ENCODE measurements at places on chromosomes 7 and 10.

- peak; percentile 90 for DNase-seq
Observed at GRCh38 chr10:30828680-30829079, 199.1 kb upstream of the LYZL2 start.

DNA sequence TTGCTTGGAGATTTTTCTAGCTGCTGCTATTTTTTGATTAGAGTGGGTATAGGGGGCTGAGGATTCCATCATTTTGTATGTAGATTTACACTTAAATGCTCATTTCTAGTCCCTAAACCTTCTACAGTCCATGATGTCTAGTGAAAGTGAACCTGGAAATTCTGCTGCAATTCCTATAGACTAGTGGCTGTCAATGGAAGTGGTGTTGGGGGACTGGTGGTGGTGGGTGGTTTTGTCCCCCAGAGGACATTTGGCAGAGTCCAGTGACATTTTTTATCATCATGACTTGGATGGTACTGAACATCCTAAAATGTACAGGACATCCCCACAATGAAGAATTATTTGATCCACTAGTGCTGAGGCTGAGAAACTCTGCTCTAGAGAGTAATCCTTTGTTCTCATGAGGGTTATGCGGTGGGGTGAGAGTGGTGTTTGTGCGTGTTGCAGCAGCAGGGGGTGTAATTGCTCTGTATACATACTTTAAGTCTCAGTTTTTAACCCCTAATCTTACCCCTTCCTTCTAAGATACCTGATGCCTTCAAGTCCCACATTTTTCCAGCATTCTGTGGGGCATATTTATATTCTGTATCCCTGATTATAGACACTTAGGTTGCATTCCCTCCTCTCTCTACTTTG, 35.0 kb downstream of the KIF11 start:
- DNase-seq: peak; percentile 33

GRCh38 chr7:105778956-105779355, 97.4 kb downstream of the ATXN7L1 start:
- no peak for DNase-seq

- no peak for DNase-seq
Observed at GRCh38 chr7:144529269-144529926, 125.9 kb upstream of the NOBOX start.

GRCh38 chr10:57867241-57867640, 400.5 kb downstream of the IPMK start:
- peak; percentile 33 for DNase-seq

DNA sequence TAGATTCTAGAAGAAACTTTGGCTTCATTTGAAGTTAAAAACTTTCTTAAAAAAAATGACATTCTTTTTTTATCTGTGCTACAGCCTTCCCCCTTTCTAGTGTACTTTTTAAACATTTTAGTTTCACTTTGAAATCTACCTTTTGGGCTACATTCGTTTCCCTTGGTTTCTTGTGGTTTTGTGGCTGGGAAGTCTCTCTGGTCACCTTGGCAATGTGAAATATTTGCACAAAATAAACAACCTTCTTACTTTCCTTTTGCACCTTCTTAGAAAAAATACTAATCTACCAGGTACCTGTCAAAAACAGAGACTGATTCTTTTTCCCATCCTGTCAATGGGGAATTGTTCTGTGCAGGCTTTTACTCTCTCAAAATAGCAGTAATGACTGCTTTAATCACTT, 350.2 kb downstream of the GATA3 start:
- DNase-seq: no peak

DNA sequence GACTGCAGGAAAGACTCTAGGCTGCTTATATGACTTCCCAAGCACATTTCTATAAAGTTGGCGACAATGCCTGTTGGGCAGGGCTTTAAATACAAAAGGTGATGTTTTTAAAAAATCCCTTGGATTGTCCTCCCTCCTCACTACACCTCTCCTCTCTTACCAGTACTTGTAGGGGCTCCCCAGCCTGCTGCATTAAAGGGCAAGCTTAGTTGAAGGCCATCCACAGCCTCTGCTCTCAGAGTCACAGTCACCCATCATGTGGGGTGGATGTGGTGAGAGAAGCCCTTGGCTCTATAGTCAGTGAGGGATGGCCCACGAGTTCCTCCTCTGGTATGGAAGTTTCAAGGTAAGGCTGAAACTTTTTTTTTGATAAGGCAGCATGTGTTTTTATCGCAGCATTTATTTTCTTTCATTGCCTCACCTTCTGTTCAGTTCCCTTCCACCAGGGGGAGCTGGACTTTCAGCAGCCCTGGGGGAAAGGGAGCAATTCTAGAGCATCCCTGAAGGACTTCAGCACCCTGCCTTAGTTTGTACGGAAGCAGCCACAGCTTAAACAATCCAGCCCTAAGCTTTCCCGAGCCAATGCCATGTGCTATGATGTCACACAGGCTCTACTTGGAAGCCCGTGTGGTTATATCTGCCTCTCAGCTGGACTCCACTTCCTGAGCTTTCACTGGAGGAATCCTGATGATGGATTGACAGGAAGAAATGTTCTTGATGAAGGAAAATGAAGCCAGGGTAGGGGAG, 131.9 kb downstream of the CALCR start:
- peak; percentile 34 for DNase-seq

GRCh38 chr7:66779669-66780409, 39.3 kb downstream of the RABGEF1 start:
- peak; percentile 79 for DNase-seq

DNA sequence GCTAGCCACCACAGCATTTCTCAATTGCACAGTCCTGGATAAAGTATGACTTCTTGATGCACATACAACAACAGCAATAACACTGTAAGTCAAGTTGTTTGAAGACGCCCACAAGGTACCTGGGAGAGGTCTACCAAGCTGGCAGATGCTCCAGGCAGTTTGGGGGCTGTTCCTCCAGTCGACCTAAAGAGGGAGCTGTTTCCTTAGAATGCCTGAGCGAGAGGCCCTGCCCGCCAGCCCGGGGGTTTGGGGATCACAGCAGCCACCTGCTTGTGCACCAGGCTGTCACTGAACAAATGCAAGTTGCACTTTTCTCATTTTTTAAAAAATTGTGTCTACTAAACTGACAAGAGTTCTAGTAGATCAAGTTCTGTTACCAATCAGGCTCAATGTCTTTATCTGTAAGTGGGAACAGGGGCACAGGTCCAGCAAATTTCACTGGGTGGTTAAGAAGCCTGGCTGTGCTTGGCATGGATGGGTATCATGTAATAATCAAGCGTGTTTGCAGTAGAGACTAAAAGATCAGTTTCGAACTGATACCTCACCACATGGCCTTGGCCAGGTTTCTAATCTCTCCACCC, 193.8 kb upstream of the ADO start:
- peak; percentile 39 for DNase-seq

- no peak for DNase-seq
Observed at GRCh38 chr7:11413901-11414300, 418.1 kb downstream of the THSD7A start.

GRCh38 chr10:76255241-76255640, 823.8 kb downstream of the LRMDA start:
- DNase-seq: peak; percentile 47

DNA sequence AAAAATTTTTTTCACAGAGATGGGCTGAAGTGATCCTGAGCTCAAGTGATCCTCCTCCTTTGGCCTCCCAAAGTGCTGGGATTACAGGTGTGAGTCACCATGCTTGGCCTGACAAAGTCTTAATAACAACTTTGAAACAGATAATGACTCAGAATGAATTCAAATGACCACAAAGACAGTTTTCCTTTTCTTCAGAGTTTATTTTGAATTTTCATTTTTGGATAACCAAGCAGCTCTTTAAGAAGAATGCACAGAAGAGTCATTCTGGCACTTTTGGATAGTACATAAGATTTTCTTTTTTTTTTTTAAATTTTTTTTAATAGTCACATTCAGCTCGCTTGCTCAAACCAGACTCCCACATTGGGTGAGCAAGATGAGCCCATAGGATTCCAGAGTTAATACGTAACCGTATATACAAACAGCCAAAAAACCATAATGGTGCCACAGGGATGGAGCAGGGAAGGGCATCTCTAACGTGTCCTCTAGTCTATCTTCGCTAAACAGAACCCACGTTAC, 43.0 kb upstream of the NMT2 start:
- peak; percentile 74 for DNase-seq

- no peak for DNase-seq
Observed at GRCh38 chr10:57188846-57189245, 827.8 kb upstream of the ZWINT start.

GRCh38 chr10:102629661-102630614, 14.3 kb upstream of the TRIM8 start:
- DNase-seq: peak; percentile 93

DNA sequence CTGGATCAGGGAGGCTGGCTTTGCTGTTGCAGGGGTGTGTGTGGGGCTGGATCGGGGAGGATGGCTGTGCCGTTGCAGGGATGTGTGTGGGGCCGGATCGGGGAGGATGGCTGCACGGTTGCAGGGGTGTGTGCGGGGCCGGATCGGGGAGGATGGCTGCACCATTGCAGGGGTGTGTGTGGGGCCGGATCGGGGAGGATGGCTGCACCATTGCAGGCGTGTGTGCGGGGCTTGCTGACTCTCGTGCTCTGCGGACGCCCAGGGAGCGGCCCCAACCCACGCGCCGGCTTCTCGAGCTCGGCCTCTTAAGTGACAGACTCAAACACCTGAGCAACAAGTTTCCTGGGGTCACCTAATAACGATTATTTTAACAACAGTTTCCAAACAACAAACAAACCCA, 518.2 kb downstream of the DNAJB6 start:
- DNase-seq: no peak

DNA sequence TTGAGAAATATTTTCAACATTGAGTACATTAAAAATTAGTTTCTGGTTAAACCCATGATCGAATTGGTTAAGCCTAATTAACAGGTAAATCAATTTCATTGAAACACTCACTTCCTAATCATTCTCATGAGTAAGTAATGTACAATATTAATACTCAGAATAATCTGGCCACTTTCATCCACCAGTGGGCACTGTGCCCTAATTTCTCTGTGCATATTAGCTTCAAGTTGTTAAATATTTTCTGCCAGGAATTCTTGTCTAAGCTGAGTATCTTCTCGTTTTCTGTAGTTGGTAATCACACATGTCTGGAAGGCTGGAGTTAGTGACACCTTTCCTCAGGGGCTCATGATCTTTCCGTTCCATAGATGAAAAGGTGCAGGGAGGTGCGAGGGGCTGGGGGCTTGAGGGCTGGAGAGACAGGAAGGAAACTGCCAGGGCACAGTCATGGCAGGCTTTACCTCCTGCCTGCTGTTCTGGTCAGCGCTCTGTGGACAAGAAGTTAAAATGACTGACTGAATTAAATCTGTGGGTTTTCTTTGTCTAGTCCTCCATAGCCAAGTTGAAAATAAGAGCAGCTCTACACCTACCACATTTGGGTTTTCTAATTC, 71.9 kb downstream of the WIPF3 start:
- DNase-seq: peak; percentile 44

GRCh38 chr10:114748241-114748640, 73.3 kb upstream of the FHIP2A start:
- DNase-seq: no peak

- DNase-seq: peak; percentile 32
Observed at GRCh38 chr10:102796407-102797176, 40.6 kb downstream of the CYP17A1 start.

DNA sequence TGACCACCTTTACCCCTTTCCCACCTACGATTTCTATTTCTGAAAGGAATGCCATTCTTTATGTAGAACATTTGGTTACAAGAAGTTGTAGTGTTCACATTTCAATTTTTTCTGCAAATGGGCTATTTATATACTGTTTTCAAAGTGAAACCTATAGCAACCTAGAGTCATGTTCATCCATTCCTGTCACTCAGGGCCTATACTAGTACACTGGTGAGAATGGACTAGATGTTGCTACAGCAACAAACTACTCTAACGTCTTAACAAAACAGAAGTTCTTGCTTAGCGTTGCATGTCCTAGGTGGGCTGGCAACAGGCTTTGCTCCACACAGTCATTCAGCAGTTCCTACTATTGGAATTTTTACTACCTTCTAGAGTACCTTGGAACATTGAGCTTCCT, 16.3 kb downstream of the CASD1 start:
- DNase-seq: no peak

- no peak for DNase-seq
Observed at GRCh38 chr10:126840576-126841135, 64.6 kb upstream of the DOCK1 start.

DNA sequence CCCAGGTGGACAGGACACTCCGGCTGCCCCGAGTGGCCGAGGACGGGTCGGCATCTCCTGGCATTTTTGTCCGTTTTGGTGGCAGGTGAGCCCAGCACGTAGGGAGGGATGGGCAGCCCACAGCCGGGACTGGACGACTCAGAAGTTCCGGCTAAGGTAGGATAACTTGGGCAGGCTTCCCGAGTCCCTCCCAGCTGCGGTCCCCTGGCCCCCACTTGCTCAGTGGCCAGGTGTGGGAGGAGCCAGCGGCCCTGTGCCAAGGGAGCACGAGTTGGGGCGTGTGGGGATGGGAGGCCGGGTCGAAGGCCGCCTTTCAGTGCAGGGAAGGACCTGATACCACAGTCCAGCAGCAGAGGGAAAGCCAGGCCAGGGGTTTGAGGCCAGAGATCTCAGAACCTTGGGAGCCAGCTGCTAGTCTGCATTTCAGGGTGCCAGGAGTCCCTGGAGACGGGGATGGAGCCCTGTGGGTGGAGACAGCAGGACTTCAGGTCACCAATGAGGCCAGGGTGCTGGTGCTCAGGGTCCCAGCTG, 58.5 kb downstream of the PWWP2B start:
- no peak for DNase-seq

- DNase-seq: no peak
Observed at GRCh38 chr7:134703241-134703594, 56.6 kb downstream of the BPGM start.

- DNase-seq: no peak
Observed at GRCh38 chr10:132061465-132061864, 4.3 kb upstream of the JAKMIP3 start.
